ENCODE measurements at places on chromosomes 6 and 20.

DNA sequence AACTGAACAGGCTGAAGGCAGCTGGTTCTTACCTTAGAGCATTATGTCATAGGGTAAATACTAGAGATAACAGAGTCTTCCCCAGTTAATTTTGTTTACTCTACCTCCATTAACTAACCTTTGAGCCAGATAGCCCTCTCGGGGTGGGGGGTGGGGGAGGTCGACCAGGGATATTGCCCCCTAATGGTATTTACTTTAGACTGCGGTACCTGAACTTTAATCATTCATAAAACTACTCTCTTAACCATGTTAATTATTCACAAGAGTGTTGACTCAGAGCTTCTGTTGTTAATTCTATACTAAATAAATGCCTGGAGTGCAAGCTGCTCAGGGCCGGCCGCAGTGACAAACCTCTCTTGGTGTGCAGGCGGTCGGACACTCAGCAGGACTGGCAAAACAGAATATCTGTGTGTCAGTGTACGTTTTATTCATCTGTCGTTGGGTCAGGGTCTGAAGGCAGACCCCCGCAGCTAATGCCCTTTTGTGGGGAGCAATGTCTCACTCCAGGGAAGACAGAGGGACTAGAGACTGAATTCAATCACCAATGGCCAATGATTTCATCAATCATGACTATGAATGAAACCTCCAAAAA, 152.4 kb upstream of the COL21A1 start:
- no peaks in the 10 kb centered on the region for H3K36me3 ChIP-seq
- no peaks in the 10 kb centered on the region for H3K27me3 ChIP-seq
- no peak overlapping the region for H3K27ac ChIP-seq
- DNase-seq = no peak
- H3K4me3 ChIP-seq = no peak overlapping the region

DNA sequence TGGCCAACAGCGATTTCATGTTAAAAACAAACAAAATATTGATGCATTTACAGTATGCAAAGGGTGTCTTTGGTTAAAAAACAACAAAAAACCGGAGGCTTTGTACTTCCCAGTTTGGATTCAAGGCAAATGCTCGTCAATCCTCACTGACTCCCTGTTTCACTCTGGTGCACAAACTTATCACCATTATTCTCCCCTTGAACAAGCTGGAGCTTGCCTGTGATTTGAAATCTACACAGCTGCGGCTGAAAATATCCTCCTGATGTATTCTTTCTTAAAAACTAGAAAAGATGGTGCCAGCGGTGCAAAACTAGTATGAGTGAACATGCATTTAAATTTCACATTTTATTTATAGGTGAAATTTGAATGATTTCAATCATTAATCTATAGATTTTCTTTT, 3.3 kb downstream of the PERP start:
- H3K4me3 ChIP-seq = no peak overlapping the region
- no peak for DNase-seq
- no peak overlapping the region for H3K27ac ChIP-seq
- H3K4me1 ChIP-seq = no peaks in the 10 kb centered on the region
- H3K36me3 ChIP-seq = no peaks in the 10 kb centered on the region

DNA sequence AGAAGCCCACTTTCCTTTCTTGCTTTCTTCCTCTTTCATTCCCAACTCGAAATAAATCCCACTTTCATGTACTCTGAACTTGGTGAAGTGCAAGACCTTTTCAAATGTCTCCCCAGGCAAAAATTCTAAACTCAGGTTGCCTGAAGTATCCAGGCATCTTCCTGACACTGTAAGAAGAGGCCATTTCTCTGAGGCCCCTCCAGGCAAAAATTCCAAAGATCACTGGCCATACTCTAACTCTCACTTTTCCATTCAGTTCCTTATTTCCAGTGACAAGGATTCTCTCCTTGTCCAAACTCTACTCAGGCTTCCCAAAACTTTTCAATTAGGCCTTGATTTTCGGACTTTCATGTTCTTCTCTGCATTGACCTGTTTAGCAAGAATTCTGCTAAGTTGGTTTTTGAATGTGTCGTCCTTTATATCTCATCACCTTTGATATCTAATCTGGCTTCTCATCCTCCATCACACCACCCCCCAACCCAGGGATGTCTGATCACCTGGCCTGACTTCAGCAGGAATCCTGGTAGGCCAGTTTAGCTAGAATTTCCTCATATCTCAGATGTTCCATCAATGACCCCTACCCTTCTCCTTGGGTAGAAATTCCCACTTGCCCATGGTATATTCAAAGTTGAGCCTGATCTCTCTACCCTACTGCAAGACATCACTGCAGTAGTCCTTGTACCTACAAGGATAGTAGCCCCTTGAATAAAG, 124.9 kb downstream of the RCAN2 start:
- H3K36me3 ChIP-seq = no peaks in the 10 kb centered on the region
- no peaks in the 10 kb centered on the region for H3K27me3 ChIP-seq
- DNase-seq = no peak
- H3K4me3 ChIP-seq = no peak overlapping the region
- H3K4me1 ChIP-seq = peaks cover 19% of the 10 kb centered on the region
- H3K27ac ChIP-seq = no peak overlapping the region

- H3K4me1 ChIP-seq = no peaks in the 10 kb centered on the region
- DNase-seq = no peak
- H3K27ac ChIP-seq = no peak overlapping the region
- H3K36me3 ChIP-seq = no peaks in the 10 kb centered on the region
- no peaks in the 10 kb centered on the region for H3K27me3 ChIP-seq
Observed at GRCh38 chr6:119962505-119962904, 612.9 kb upstream of the MAN1A1 start.

GRCh38 chr6:108323710-108324466, 29.0 kb downstream of the AFG1L start:
- peaks cover 13% of the 10 kb centered on the region for H3K36me3 ChIP-seq
- no peak overlapping the region for H3K4me3 ChIP-seq
- no peaks in the 10 kb centered on the region for H3K27me3 ChIP-seq
- H3K27ac ChIP-seq = no peak overlapping the region
- H3K4me1 ChIP-seq = no peaks in the 10 kb centered on the region
- no peak for DNase-seq

GRCh38 chr6:144064402-144065212, 30.8 kb downstream of the SF3B5 start:
- no peaks in the 10 kb centered on the region for H3K27me3 ChIP-seq
- no peaks in the 10 kb centered on the region for H3K36me3 ChIP-seq
- H3K4me3 ChIP-seq = peak overlapping the region; percentile 83
- DNase-seq = peak; percentile 67
- H3K4me1 ChIP-seq = no peaks in the 10 kb centered on the region

DNA sequence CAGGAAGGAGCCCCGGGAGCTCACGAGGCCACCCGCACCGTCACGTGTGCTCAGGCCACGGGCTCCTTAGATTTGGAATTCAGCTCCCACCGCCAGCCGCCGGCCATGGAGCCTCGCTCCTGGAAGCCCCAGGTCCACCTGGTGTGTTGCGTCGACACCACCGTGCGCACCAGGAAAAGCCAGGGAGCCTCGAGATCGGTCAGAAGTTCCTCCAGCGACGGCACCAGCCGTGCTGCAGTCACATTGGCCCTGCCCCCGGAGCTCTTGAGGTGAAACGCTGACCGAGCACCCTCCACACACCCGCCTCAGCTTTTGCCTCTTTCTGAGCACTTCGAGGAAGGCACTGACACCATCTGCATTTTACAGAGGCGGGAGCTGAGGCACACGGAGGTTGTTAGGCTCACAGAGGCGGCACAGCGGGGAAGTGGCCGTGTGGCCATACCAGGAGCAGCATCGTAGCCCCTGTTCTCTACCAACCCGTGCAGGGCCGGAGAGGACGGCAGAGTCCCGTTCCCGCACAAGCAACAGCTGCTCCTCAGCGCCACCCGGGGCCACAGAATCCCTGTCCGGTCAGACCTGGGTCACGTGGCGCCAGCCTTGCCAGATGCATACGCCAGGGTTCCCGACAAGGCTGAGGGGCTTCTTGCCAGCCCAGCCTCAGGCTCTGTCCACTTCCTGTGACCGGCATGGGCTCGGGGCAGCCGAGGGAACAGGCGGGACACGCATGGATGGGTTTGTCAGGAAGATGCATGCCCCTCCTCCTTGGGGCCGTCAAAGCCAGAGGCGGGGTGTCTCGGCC, 7.6 kb downstream of the NKAIN4 start:
- H3K4me1 ChIP-seq = no peaks in the 10 kb centered on the region
- no peak for DNase-seq
- H3K36me3 ChIP-seq = no peaks in the 10 kb centered on the region
- no peak overlapping the region for H3K4me3 ChIP-seq

DNA sequence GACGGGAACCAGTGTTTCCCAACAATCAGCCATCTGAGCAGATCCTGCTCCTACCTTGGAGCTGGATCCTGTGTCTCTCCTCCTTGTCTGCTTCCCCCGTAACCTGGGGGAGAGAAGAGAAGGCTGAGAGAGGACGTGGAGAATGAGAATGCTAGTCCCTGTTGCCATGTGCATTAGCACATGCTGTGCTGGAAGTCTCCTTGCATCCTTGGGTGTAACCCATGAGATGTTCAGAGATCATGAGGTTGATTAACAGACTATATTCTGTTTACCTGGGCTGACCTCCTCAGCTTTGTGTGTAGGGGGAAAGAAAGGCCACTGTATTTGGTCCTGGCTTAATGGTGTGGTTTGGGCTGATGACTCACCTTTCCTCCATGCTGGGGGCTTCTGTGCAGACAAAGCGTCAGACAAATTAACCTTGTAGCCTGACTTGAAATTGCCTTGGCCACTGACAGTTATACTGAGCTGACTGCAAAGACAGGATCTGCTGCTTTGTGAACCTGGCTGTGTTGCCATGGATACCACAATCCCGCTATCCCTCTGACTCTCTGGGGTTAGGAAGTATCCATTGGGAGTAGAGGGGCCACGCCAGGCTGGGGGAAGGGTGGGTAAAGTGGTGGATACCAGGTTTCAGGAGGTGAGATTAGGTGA, 243.7 kb upstream of the CHD6 start:
- no peaks in the 10 kb centered on the region for H3K36me3 ChIP-seq
- H3K4me3 ChIP-seq = no peak overlapping the region
- no peaks in the 10 kb centered on the region for H3K4me1 ChIP-seq
- no peak for DNase-seq

DNA sequence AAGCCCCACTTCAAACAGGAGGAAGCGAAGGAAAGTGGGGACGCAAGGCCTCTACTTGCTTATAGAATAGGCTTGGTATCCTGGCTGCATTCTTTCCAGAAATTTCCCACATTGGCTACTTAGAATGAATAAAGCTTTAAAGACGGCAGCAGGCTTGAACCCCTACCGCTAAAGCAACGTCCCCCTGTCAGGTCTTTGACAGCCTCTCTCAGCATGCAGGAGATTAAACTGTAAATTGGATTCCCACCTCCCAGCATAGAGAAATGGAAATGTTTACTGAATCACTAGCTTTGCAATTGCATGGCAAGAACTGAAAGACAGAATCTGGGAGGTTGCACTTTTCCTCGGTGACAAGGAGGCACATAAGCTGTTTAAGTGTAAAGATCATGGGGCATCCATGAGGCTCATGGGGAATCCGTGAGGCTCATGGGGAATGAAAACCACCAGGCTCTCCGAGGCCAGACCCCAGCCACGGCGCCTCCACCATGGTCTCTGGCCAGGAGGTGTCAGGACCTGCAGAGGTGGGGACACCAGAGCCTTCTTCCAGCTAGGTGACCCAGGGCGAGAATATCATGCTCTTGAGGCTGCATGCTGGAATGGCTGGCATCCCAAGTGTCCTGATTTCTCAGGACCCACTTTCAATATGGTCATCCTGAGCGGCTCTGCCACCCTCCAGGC, 10.3 kb downstream of the LEMD2 start:
- no peak overlapping the region for H3K4me3 ChIP-seq
- H3K4me1 ChIP-seq = no peaks in the 10 kb centered on the region
- peaks cover 91% of the 10 kb centered on the region for H3K36me3 ChIP-seq
- H3K27ac ChIP-seq = no peak overlapping the region
- no peak for DNase-seq

DNA sequence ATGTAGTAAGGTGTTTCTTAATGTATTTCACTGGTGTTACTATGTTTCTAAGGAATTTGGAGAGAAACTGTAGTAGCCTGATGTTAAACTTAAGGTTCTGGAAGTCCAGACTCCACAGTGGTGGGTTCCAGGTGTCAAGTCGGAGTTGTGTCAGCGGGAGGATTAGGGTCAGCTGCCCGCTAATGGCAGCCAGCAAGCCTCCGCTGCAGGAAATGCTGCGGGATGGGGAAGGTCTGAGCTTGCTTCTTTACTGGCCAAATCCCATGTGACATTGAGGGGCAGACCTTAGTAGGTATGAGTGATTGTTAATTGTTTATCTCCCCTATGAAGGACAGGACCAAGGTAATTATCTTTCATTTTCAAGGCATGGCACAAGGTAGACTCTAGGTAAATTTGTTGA, 3.7 kb upstream of the ARID1B start:
- H3K27me3 ChIP-seq = no peaks in the 10 kb centered on the region
- H3K4me1 ChIP-seq = peaks cover 21% of the 10 kb centered on the region
- no peak overlapping the region for H3K4me3 ChIP-seq
- H3K27ac ChIP-seq = no peak overlapping the region
- DNase-seq = no peak

DNA sequence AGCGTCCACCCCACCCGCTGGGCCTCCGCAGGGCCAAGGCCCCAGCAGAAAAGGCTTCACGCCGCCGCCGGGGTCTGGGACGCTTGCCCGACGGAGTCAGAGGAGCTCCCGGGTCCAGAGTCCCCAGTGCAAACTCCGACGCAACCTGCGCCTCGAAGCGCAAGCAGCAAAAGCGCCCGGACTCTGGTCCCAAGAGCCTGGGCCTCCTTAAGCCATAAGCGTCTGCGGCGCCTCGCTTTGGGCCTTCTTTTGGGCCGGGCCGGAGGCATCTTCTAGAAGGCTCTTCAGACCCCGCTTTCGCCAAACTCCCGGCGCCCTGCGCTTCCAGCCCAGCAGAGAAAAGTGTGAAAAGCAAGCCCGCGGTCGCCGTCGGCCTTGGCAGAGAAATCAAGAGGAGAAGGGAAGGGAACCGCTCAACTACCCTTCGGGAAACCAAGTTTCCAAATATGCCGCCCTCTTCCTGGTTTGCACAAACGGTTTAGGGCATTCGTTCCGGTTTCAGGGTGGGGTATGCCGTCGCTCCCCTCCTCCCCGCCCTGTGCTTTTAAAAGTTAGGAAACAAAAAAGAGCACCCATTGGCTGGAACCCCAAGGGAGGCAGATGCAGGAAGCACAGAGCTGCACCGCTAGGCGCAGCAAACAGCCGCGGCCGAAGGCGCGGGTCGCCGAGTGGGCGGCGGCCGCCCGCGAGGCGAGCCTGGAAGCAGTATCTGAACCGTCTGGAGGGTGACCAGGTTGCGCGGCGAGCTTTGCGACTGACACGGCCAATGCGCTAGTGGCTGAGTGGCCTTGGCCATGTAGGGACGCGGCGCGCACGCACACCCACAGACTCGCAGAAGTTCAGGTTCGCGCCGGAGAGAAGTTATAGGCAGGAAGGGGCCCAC, 1.2 kb downstream of the TBX18 start:
- H3K27ac ChIP-seq = peak overlapping the region; percentile 99
- no peaks in the 10 kb centered on the region for H3K27me3 ChIP-seq
- H3K36me3 ChIP-seq = no peaks in the 10 kb centered on the region
- H3K4me3 ChIP-seq = peak overlapping the region; percentile 93
- no peaks in the 10 kb centered on the region for H3K4me1 ChIP-seq
- DNase-seq = peak; percentile 78
